ENCODE measurements at places on chromosomes 12 and 14.

- no peak for DNase-seq
Measured at GRCh38 chr14:104818714-104819161, 17.8 kb downstream of the ZBTB42 start.

- DNase-seq = peak; percentile 67
Measured at GRCh38 chr14:70045844-70046535, 142.8 kb downstream of the SLC8A3 start.

GRCh38 chr12:64646318-64646717 is 36.0 kb downstream of the RASSF3 start:
- DNase-seq = no peak

GRCh38 chr12:102781117-102781516 is 135.9 kb downstream of the PAH start:
- no peak for DNase-seq

GRCh38 chr14:77077040-77077439 is 21.0 kb upstream of the CIPC start:
- no peak for DNase-seq

DNA sequence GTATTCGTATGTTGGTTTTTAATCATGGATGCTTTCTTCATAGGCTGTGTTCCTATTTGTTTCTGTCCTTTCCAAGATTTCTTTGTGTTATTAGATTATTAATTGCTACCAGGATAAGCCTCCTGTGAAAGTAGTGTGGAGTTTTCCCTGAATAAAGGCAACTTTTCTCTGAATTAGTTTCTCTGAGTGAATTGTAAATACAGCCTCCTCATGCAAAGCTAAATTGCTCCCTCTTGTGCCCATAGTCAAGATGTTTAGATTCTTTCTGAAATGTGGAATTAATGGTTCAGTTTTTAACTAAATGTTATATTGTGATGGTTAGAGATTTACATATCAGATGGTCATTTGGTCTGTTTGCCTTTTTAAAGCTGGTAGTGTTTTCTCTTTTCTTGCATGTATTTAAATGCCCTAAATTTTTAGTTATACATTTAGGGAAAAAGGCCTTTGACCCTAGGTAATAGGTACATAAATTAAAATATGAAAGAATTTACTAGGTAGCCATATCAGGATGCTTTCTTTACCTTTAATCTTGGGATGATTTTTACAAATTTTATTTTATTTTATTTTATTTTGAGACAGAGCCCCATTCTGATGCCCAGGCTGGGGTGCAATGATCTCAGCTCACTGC is 8.9 kb downstream of the APAF1 start:
- DNase-seq = peak; percentile 37

- no peak for DNase-seq
Measured at GRCh38 chr14:106848330-106849121, 1322.1 kb downstream of the TMEM121 start.
